ENCODE measurements at places on chromosomes 1 and 21.
A peak's percentile ranks its signal among the peaks of the same experiment; 100 is the strongest.

DNA sequence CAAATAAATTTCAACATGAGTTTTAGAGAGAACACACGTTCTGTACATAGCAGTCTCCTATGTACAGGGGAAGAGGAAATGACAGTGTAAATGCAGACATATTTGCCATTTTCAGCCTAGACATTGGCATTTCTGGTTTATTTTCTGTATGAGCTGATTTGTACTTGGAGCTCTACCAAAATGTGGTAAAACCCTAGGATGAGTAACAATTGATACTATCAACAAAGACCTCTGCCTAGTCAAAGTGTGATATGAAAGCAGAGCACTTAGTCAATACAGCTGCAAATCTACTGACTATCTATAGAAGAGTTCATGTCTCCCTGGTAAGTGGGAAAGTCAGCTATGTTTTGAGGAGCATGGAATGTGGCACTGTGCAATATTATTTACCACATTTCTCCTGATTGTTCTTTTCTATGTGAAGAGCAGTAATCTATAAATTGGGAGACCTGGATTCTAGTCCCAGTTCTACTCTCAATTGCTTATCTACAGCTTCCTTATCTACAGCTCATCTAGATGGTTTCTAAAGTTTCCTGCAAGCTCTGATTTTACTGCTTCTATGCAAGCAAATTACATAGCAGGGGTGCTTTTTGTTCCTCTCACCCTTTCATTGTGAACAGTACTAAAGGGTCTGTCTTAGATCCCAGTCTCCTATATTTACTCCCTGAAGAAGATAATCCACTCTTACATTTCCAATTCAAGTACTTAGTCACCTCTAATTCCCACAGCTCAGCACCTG is 334.2 kb downstream of the NTNG1 start:
- peak; percentile 6 for DNase-seq

DNA sequence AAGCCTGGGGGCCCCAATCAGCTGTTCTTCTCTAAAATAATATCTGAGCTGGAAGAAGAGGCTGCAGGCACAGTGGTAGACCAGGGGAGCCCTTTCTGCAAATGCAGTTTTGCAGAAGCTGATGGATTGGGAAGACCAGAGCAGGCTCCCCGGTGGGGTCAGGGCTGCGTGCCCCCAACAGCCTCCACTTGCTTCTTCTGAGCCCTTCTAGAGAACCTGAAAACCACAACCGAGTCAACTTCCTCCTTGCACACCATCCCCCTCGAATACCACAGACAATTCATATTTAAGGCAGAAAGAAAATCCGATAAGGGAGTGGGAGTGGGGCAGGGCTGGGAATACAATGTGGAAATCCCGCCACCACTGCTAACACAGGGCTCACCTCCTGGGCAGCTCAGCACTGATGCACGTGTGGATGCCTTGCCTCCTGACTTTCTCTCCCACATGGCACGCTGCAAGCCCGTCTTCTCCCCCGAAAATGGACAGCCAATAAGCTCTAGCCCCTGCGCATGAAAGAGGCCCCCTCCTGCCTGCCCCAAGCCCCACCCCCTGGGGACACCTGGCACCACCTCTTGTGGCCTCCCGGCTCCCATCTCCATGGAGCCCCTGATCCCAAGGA is 25.4 kb upstream of the ALDH4A1 start:
- DNase-seq, result peak; percentile 60

GRCh38 chr1:212035835-212036605 is 472 bp downstream of the DTL start:
- DNase-seq, result no peak

DNA sequence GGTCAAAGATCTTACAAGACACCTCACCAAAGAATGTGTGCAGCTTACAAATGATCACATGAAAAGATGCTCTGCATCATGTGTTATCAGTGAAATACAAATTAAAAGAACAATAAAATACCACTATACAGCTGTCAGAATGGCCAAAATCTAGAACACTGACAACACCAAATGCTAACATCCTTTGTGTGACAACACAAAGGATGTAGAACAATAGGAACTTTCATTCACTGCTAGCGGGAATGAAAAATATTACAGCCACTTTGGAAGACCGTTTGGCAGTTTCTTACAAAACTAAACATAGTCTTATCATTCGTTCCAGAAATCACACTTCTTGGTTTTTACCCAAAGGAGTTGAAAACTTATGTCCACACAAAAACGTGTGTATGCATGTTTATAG is 20.6 kb upstream of the SELP start:
- DNase-seq, result no peak

DNA sequence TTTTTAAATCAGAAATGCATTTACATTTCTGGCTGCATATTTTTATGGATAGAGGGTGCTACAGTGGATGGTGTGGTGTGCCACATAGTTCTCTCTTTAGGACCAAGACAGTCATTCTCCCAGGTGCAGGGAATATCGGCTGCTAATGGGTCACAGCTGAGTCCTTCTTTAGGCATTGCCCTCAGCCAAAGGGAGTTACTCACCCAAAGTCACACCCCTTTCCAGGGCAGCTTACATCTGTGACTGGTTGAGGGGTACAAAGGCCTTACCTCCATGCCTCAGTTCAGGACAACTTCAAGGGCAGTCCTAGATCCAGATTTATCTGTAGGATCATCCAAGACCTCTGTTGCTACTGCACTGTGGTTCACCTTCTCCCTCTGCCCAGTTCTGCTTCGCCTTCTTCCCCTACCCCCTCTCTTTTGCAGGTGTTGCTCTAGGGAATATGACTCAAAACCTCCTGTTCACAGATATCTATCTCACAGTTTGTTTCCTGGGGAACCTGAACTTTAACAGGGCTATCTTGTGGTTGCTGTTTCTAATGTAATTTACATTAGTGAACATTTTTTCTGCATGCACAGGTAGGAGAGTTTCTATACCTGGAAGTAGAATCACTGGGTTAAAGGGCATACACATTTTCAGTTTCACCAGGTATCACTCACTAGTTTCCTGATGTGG is 413.9 kb downstream of the RPS6KC1 start:
- no peak for DNase-seq

- DNase-seq, result no peak
Measured at GRCh38 chr1:187033693-187034390, 205.1 kb downstream of the PLA2G4A start.

- DNase-seq, result no peak
Measured at GRCh38 chr1:16205891-16206546, 6.4 kb downstream of the ARHGEF19 start.

GRCh38 chr1:56073614-56074006 is 505.8 kb downstream of the PLPP3 start:
- no peak for DNase-seq

DNA sequence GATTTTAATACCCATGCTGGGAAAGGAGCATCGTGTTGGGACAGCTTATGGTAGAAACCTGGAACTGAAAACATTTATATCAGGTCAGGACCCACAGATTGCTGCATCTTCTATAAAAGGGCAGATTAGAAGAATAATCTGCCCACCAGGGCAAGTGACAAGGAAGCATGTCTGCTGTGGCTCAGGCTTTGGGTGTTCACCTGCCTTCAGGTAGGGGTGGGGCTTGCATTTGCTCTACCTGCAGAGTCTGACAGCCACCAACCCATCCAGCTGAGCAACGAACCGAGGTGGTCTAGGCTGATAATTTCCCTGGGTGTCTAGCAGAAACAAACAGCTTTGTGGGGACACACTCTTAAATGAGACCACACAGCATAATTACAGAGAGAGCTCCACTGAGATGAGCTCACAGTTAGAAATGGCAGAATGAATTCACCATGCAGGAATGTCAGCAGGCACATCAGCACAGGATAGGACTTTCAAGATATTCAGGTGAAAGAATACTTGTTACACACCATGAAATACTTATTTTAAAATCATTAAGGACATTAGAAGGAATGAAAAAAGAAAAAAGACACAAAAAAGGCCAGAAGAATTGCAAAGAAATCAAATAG is 36.1 kb upstream of the B3GALT5 start:
- no peak for DNase-seq

- no peak for DNase-seq
Measured at GRCh38 chr1:78843111-78843510, 163.4 kb downstream of the ADGRL4 start.

GRCh38 chr21:34535886-34536285 is 23.9 kb upstream of the KCNE1 start:
- no peak for DNase-seq

DNA sequence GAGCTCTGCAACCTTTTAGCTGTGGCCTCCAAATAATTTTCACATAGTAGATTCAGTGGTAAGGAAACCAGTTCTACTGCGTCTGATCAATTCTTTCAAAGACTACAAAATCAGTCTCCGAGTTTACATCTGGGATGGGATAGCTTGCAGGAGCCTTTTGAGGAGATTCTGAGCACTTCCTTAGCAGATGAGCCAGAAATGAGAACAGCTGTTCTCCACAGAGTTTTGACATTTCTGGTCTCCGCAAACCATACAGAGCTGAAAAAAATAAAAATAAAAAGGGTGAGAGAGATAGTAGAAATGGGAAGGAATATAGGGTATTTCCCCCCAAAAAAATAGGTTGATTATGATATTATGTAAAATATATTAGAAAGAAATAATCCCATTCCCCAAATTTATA is 119.3 kb downstream of the LYPLAL1 start:
- DNase-seq, result no peak

DNA sequence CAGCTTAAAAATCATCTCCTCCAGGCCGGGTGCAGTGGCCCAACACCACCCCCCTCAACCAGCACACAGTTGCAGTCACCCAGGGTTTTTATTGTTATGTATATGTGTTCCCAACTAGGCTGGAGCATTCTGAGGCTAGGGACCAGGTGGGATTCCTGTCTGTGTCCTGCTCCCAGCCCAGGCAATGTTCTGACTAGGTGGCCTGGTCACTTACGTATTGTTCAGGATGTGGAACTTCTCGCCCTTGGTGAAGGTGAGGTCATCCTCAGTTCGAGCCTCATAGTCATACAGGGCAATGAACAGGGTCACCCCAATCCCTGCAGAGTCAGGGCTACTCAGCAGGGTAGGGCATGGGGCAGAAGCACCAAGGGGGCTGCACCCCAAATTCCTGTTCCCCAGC is 12.2 kb downstream of the FGR start:
- no peak for DNase-seq

DNA sequence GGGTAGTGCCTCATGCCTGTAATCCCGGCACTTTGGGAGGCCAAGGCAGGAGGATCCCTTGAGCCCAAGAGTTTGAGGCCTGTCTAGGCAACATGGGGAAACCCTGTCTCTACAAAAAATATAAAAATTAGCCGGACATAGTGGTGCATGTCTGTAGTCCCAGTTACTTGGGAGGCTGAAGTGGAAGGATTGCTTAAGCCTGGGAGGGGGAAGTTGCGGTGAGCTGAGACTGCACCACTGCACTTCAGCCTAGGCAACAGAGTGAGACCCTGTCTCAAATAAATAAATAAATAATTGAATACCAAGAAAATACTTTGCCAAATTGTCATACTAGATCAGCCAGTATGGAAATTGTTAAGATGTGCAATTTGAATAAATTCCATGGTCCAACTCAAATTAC is 5.9 kb upstream of the RBBP5 start:
- DNase-seq, result no peak

DNA sequence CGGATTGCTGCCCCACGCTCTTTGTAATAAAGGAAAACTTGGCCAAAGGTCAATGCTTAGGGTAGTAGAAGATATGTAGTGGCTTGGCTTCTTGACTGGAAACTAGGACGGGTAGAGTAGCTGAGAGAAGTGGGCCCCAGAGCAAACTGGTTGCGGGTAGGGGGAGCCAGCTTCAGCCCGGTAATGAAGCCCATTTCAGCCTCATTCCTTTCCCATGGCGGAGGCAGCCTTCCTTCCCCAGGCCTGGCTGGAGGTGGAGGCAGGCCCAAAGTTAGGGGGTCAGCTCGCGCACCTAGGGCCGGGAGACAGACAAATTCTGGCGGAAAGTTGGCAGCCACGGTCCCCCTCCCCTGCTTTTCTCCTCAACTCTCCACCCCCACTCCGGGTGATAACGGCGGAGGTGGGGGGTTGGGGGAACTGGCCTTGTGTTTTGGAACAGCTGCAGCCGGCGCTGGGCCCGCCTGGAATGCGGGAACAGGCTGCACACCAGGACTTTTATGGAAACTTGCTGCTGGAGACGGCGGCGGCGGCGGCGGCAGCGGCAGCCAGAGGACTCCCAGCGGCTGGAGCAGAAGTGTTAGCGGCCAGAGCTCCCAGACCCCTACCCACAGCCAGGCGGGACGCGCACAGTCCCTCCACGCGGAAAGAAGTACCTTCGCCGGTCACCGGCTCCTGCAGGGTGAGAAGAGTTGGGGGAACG is at the start of gene NEXN:
Gene NEXN, plus strand, starts transcription at position 544 of the 700 bp plus-strand sequence. CDS start 27,483 bp downstream, outside the sequence.
- no peak for DNase-seq

GRCh38 chr1:32885676-32886003 is 651 bp upstream of the HPCA start:
- no peak for DNase-seq

- DNase-seq, result no peak
Measured at GRCh38 chr1:244557565-244557964, 95.4 kb upstream of the DESI2 start.

GRCh38 chr1:158180741-158181576 is at the start of gene CD1D:
Gene CD1D, plus strand, starts transcription at chr1:158180895. Its CDS starts 207 bp downstream, at chr1:158181102.
- DNase-seq, result no peak

DNA sequence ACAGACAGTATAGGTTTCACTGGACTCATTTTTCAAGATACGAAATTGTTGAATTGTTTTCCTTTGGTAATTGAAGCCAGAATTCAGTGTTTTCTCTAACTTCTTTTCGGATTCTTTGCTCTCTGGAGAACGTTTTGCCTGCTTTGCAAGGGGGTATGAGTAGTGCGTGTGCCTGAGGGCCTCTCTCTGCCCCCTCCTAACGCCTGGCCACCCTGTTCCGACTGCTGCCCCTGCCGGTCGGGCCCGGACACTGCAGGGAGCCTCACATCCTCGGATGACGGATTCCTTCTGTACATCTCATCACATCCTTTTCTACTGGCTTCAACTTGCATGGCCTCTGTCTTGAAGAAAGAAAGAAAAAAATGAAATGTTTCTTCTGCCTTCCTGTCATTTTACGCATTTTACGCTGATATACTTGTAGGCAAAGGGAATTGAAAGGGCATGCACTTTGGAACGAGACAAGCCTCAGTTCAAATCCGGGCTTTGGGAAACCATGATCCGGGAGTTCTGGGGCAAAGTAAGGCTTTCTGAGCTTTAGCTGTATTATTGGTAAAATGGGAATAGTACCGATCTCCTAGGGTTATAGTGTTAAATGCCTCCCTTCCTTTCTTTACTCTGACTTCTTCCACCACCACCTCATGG is 65.1 kb downstream of the DISC1 start:
- DNase-seq, result no peak

DNA sequence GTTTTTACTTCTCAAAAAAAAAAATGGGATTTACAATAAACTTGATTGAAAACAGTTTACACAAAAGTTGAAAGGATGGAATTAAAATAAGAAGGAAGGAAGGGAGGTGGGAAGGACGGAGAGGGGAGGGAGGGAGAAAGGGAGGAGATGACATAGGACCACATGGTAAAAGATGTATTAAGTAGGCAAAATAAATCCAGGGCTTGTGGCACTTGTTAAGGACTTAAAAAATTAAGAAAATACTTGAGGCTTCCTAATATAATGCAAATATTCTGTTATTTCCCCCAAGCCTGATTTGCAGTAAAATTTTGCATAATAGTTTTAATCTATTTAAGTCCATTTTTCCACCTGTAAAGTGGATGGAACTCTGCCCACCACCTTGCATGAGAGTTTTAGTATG is 27.5 kb downstream of the SLC30A10 start:
- no peak for DNase-seq

GRCh38 chr1:203359010-203359571 is 8.2 kb upstream of the FMOD start:
- no peak for DNase-seq

All from T-helper 2 cell treated with Interferon-gamma antibody and Interleukin-4, amounts not matched to agents 5 μg/mL and 100 μg/mL, for 36 hours (primary cell).